ENCODE measurements at places on chromosomes 4 and X. TPM values are rescaled to one million over a fixed set of nuclear protein-coding genes. Genes with fewer than 3 reads are reported as not detected.

GAGE12G gene
- total RNA-seq: not detected

ERCC6L gene
- 9.9 TPM for total RNA-seq

- no peak for DNase-seq
Measured at GRCh38 chrX:141879616-141880015, 24.1 kb upstream of the MAGEC1 start.

GRCh38 chr4:4919927-4920326 is 60.5 kb downstream of the MSX1 start:
- peak; percentile 88 for DNase-seq

GRCh38 chrX:120485638-120486520 is 16.8 kb upstream of the LAMP2 start:
- peak; percentile 85 for DNase-seq

DNA sequence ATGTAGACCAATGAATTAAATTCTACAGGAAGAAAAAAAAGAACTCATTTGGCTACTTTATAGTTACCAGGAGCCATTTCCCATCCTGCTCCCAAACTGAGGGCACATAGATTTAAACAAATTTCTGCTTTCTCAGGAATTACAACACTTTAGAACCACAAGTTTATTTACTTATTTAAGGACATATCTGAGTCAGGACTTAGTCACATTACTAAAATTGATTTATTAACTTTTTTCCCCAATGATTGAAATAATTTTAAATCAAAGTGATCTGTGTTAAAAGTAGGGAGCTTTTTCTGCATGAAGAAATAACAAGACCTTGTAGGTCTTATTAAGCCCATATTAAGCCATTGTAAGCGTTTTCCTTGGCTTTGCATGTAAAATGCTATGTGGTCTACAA is 291.0 kb upstream of the HAND2 start:
- peak; percentile 28 for DNase-seq

DNA sequence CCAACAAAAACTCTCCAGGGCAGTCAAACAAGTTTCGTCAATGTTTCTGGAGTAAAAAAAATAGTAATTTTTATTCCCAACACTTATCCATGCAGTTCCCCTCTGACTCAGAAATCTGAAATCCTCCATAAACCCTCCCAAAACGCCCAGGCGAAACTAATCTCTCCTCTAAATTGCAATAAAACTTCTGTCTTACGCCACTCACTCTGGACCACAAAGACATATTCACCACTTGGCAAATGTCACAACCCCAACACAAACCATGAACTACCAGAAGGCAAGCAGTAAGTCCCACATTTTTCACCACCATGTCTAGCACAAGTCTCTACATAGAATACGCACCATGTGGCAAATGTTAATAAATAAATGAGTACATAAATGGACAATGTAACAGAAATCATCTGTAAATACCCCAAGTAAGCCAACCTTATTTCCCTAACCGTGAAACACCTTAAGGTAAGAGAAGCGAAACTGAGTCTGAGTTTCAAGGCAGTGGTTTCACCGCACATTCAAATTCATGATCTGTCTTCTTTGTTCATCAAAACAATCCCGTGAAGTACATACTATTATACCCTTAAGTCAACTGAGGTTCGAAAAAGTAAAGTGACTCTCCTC is 1.6 kb downstream of the PAPSS1 start:
- DNase-seq: no peak

GRCh38 chrX:40097504-40098263 is at the start of gene BCOR:
BCOR (minus strand) TSS chrX:40097958; CDS start chrX:40077929, 20,029 bp downstream.
- peak; percentile 62 for DNase-seq

DNA sequence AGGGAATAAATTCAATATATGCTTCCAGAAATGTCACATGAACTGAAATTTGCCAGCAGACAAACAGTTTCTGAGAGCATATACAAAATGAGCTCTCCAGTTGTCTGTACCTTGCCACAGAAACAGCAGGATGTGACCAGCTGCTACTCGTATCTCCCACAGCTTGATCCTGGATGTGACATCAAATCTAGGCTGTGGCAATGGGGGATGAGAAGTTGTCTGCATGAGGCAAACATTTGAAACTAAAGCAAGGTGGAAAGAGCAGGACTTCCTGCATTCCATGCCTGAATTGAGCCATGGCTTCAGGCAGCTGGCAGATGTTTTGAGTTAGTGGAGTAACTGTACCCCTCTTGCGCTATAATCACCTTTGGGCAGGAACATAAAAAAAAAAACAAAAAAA is 1724.0 kb downstream of the RPA4 start:
- no peak for DNase-seq

- no peak for DNase-seq
Measured at GRCh38 chrX:96707804-96708203, 23.2 kb downstream of the DIAPH2 start.

- DNase-seq: peak; percentile 3
Measured at GRCh38 chr4:107950746-107951540, 19.6 kb downstream of the CYP2U1 start.

DNA sequence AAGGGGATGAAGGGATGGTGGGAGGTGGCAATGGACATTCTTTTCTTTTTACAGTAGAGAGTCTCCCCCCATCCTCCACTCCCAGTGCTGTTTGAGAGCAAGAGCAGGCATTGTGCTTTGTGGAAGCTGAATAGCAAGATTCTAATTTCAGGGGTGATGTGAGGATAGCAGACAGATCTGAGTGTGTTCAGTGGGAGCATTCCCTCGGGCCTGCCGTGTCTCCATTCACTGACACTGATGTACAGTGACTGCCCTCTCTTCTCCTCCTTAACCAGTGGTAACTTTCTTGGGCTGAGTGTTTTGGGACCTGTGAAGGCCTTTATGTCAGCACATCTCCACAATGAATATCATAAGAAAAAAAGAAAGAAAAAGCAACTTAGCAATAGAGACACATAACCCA is 396.6 kb upstream of the RPS6KA3 start:
- DNase-seq: no peak

DNA sequence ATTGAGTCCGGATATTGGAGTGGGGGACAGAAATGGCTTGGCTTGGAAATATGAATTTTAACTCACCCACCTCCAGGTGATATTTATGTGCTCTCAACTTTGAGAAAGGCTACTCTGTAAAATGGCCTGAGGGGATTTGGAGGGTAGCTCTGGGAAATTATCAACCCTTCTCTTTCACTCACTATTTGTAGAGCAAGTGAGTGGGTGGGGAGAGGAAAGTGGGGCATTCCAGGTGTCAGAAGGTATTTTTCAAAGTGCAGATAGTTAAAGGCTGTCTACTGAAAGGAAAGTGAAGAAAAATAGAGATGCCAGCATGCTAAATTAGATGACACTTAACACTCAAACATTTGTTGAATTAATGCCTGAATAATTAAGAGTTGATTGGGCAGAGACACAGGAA is 44.1 kb downstream of the TMEM164 start:
- DNase-seq: no peak

- DNase-seq: no peak
Measured at GRCh38 chrX:35392232-35392631, 405.9 kb upstream of the MAGEB16 start.

DNA sequence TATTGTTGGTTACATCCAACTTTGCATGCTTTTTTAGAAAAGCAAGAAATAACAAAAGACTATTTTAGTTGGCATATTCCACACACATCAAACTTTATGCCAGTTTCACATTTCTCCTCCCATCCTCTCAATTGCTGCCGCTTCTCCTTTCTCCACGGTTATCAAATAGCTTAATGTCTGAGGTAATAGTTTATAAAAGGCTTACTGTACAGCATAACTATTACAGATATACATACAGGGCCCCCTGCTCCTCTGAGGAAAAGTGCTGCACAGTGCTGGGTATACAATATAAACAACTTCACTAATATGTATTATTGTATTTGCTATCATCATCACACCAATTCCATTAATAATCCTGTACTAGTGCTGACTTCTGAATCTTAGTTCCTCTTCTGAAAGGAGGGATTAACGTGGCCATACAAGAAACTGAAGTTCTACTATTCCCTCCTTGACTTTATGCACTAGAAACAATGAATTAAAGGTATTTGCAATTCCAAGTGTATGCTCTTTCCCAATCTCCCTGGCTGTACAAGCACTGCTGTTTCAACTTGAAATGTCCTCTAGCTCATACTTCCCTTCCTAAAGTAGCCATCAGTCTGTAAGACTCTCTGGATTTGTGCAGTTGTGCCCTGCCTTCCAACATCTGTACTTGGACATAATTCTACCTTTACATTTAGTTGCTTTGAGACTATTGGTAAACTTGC is 2.5 kb downstream of the CCNI start:
- peak; percentile 64 for DNase-seq

- DNase-seq: no peak
Measured at GRCh38 chrX:49204709-49205108, 4.7 kb upstream of the SYP start.

- no peak for DNase-seq
Measured at GRCh38 chr4:185665655-185666054, 130.3 kb upstream of the PDLIM3 start.

Data from fibroblast of the aortic adventitia (primary cell).